T-cell (primary cell): ENCODE measurements at places on chromosomes 1 and 21. TPM values are rescaled to one million over a fixed set of nuclear protein-coding genes. Genes with fewer than 3 reads are reported as not detected.

PTPRU gene
- total RNA-seq, result not detected

DNA sequence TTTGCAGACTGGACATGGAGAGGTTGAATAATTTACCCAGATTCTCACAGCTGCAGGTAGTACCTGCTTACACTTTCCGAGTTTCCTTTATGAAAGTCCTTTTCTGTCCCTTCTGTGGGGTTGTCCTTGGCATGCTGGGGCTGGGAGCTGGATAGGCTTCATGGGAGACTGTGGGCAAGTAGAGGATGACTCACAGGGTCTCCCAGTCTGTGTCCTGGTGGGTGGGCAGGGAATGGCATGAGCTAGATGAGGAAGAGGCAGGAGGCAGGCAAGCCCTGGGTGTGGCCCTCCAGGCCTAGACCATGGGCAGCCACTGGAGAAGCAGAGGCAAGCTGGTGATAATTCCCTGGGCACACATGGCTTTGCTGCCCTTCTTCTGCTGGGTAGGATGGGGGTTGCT lies 80.6 kb downstream of the NAV1 start:
- DNase-seq, result no peak

DNA sequence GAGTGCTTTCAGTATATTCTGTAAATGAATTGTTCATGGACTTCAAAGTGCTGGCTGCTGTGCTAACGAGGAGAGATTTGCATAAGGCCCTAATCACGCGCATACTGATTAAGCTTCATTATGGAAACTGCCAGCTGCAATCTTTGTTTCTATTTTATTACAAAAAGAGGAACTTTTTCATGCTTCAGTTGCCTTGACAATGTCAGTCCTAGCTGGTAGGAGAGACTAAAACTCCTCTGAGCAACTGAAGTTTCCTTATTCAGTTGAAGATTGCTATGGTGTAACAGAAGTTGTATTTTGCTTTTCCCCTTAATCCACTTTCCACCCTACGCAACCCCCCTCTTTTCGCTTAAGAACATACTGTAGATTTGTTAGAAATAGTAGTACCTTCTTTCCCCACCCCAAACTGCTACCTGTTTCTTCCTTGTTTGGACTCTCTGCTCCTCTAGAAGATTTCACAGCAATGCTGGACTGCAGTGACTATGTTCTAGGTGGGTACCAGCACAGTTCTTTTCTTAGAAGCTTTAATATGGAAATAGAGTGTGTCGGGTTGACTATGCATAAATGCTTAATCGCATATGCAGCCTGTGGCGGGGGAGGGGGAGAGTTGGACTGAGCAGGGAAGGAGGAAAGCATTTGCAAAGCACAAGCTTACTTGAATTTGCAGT lies 108.3 kb downstream of the POU2F1 start:
- no peak for DNase-seq

TBX19 gene
- total RNA-seq, result 3.1 TPM

- DNase-seq, result no peak
These were observed 1.0 kb downstream of the OR10K2 start for GRCh38 chr1:158425027-158425426.

DNA sequence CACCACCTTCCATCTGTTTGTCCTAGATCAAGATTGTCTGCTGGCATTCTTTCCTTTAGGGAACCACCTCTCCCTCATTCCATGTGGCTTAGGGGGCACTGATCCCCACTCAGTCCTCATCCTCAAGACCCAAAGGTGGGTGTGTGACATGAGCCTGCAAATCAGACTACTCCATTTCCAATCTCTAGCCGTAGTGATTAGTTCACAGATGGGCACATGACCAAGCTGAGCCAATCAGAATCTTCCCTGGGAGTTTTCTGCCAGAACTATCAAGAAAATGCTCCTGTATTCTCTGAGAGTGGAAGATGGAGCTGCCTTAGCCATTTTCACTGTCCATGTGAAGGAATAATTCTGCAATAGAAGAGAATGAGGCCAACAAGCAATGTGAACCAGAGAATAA lies 19.3 kb upstream of the PTPRF start:
- no peak for DNase-seq

DNA sequence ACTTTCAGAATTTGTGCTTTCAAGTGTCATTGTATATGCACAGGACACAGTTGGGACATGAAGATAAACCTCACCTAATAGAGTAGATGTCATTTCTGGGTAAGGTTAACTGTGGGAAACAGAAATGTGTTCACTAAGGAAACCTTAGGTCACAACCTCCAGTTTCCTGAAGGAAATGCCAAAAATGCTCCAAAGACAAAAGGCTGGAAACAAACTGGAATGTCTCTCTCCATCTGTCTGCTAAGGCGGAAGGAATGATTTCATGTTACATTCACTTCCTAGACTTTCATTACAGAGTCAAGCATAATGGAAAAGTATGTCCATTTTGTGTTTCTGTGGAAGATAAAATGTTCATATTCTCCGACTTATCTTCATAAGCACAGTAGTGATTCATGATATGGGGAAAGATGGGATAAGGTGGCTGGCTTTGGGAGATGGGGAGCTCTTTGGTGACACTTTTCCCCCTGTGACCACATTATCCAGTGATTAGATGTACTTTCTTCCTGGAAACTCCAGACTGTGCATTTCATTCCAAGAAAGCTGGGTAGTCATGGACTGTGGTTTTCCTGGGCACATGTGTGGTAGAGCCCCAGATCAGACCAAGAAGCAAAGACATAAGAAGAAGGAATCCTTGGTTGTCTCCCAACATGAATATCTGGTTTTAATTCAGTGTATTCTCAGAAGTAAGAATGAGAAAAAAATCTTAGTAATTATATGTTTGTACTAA lies 5.7 kb downstream of the S1PR1 start:
- no peak for DNase-seq

- DNase-seq, result no peak
These were observed 15.6 kb upstream of the COL9A2 start for GRCh38 chr1:40332695-40333094.

DNA sequence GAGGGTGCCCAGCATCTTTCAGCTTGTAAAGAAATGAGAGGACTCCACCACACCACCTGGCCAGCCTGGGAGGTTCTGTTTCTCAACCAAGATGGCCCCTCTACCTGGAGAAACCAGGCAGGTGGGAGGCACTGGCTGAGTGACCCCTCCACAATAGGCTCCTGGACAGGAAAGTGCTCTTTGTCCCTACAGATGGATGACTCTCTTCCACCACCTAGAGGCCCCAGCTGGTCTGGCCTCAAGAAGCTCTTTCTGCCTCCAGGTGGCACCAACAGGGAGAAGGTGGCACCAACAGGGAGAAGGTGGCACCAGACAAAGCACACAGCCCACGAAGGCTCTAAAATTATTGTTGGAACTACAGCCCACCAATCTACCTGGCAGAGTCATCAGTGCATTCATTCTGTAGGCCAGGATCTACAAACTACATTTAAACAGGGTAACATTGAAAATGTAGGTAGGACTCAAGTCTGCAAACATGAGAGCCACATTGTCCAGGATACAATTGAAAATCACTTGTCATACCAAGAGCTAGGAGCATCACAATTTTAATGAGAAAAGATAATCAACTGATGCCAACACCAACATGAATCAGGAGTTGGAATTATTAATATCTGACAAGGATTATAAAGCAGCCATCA lies 14.4 kb downstream of the TMPRSS3 start:
- peak; percentile 14 for DNase-seq

GRCh38 chr1:1432274-1432950 lies 3.1 kb upstream of the VWA1 start:
- DNase-seq, result no peak

CD34 gene
- total RNA-seq, result 1.4 TPM

DNA sequence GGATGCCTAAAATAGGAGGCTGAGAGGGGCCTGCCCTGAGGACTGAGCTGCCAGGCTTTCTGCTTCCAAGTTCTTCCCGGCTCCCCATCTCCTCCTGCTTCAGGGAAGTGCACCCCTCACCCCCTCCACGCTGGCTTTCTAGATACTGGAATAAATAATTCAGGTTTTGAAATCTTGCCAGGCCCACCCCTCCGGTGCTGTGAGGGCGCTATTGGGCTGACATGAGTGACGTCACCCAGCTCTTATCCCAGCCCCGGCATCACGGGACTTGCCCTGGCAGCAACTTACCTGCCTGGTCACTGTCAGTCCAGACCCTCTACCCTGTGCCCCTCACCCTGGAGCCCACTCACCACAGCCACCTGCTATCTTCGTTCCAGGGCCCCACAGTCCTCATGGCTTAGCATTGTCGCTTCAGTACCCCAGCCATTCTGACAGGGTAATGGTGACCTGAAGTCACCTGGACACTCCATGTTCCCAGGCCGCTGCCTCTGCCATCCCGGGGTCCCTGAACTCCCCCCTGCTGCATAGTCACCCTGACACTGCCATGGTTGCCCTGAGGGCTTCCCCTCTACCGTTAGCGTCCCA lies 819 bp upstream of the GPR3 start:
- DNase-seq, result peak; percentile 24

MTMR11 gene
- total RNA-seq, result 0.58 TPM

ADAM30 gene
- total RNA-seq, result not detected

GRCh38 chr1:28354121-28354520 lies 15.4 kb upstream of the PHACTR4 start:
- DNase-seq, result no peak

DNA sequence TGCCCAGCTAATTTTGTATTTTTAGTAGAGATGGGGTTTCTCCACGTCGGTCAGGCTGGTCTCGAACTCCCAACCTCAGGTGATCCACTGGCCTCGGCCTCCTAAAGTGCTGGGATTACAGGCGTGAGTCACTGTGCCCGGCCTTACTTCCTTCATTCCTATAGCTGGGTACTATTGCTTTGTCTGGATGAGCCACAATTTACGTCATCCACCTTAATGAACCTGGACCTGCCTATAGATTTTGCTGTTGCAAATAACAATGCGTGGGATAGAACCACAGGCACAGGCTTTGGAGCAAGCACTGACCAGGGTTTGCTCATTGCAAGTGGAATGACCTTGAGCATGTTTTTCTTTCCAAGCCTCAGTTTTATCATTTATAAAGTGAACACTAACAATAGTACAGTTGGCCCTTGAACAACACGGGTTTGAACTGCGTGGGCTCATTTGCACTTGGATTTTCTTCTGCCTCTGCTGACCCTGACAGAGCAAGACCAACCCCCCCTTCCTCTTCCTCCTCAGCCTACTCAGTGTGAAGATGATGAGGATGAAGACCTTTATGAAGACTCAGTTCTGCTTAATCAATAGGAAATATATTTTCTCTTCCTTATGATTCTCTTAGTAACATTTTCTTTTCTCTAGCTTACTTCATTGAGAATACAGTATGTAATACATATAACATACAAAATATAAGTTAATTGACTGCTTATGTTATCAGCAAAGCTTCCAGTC lies 33.3 kb upstream of the BECN2 start:
- no peak for DNase-seq

DNA sequence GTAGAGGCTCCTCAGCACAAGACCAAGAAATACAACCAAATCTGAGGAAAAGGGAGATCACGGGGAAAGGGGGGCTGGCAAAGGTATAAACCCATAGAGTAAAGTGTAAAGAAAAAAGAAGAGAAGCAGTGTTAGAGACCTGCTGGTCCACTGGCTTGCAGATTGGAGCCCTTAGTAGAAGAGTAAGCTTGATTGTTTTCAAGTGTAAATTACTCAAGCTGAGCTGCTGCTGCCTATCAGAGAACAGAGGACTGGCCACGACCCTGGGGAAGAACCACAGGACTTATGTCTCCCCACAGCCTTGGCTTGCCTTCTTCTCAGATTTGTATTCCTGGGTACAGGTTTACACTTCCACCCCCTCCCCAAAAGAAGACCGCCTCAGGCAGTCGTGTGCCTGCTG lies 294.2 kb downstream of the LMX1A start:
- DNase-seq, result no peak

- DNase-seq, result no peak
These were observed 680.8 kb downstream of the MATN1 start for GRCh38 chr1:30042438-30043147.

GRCh38 chr1:10724511-10724910 lies 71.9 kb downstream of the CASZ1 start:
- DNase-seq, result no peak

DNA sequence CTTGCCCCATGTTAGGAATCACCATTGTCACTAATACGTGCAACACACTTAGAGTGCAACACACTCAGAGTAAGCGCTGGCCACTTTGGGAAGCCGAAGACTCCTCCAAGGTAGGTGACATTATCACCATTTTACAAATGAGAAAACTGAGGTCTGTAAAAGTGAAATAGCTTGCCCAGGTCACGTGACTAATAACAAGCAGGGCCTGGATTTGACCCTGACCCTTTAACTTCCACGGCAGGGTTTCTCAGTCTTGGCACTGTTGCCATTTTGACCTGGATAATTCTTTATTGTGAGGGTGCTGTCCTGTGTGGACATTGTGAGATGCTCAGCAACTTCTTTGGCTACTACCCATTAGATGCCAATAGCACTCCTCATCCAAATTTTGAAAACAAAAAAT lies 7.8 kb upstream of the GPR88 start:
- no peak for DNase-seq

FCGR2B gene
- total RNA-seq, result 1.7 TPM

GRCh38 chr1:238242181-238242580 lies 351.5 kb upstream of the ZP4 start:
- DNase-seq, result no peak

DNA sequence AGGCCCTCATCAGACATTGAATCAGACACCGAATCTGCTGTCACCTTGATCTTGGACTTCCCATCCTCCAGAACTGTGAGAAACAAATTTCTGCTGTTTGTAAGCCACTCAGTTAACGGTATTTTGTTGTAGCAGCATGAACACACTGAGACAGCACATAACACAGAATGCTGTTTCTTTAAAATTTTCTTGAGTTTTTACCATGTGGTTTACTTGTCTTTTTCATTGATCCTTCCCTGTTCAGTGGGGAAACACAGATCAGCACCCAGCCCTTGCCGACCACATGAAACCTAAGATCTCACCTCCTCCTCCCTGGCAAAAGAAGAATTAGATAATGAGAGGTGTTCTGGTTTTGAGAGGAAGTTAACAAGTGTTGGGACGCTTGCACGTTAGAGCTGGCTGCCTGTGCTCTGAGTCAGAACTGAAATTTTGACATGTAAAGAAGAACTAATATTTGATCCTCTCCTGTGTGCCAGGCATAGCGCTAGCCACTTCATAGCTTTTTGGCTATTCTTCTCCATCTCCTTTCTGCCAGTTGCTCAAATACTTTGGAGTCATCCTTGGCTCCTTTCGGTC lies 179.6 kb downstream of the DHRS3 start:
- DNase-seq, result peak; percentile 35

GRCh38 chr1:116854716-116855115 lies 55.0 kb upstream of the PTGFRN start:
- no peak for DNase-seq
